ENCODE measurements at places on chromosomes 7 and 10.

DNA sequence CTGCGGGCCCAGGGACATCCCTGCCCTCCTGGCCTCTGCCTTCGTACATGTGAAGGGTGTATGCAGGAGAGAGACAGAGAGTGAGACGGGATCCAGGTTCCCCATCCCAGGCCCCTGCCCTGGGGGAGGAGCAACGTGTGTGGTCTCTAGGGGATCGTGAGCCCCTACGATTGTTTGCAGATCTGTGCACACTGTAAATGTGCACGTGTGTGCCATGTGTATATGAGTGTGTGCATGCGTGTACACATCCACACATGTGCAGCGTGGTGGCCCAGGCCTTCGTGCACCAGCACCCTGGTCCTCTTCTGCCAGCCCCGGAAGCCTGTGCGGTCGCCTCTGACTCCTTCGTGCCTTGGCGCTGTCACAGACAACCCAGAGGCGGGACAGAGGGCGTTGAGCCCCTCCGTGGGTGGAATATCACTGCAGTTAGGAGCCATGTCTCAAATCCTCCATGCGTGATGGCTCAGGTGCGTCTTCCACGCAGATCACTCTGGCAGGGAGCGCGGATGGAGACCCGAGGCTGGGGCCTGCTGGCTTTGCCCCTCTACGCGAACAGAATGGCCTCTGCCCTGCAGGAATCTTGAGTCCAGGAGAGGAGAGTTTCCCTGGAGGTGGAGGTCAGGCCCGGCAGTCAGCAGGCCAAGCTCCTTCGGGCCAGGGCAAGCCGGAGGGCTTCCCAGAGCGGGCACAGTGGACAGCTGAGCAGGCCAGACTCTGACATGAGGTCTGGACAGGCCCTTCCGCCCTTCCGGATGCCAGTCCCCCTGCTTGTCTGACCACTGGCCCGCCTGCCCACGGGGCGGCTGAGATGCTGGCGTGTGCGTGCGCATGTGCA is 97.5 kb downstream of the UNCX start:
- DNase-seq: no peak

DNA sequence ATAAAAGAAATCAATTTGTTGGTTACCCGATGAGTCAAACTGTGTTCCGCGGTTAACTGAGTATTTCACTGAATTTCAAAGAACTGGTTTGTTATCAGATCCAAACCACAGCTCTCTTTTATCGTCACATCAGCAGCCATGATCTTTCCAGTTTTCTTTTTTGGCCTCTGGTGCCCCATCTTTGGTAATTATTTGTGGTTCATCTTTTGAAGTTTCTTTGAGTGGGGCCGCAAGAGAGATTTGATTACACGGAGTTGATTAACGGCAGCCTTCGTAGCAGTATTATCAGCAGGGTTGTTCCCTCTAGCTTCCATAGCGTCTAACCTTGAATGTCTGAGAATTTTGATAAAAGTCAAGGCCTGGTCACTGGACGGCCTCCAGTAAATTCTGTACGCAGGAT is 154.9 kb upstream of the TNRC18 start:
- no peak for DNase-seq

DNA sequence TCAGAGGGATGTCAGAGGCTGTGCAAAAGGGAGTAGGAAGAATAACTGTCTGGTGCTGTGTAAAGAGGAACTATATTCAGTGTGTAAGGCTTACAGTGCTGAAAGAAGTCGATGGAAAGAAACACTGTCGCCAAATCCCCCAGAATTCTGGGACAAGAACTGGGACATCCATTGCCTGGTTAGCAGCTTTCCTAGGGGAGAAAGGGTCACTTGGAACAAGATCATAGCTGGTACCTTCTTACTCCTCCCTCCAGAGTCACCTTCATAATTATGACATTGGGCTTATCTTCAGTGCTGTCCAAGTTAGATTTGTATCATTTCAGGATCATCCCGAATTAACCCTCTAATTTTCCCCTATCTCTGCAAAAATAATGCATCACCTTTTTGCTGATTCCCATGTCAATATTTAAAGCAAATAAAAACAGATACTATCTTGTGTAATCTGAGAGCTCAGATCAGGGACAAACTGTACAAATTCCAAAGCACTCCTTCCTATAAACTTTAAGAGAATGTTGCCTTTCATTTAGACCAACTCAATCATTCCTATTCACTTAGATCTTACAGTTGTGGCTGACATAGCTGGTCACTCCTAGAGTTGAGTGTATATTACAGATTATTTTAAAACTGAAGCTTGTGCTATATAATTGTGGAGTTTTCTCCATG is 96.5 kb downstream of the DNAH11 start:
- DNase-seq: peak; percentile 6

GRCh38 chr10:120710076-120710475 is 141.1 kb upstream of the WDR11 start:
- DNase-seq: no peak

DNA sequence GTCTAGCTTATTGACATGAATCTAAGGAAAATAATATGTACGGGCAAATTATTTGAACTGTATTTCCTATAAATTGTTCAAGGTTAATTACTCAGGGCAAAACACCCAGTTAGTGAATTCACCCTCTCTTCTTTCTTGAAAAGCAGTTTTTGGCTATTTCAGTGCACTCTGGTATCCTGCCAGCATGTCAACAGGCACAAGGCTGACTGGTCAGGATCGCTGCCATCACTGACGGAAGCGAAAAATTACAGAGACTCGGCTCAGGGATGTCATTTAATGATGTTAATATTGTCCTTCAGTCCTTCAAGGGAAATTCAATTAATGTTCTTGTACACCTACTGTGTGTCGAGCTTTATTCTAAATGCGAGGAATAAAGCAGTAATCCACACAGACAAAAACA is 28.3 kb upstream of the OLAH start:
- no peak for DNase-seq

DNA sequence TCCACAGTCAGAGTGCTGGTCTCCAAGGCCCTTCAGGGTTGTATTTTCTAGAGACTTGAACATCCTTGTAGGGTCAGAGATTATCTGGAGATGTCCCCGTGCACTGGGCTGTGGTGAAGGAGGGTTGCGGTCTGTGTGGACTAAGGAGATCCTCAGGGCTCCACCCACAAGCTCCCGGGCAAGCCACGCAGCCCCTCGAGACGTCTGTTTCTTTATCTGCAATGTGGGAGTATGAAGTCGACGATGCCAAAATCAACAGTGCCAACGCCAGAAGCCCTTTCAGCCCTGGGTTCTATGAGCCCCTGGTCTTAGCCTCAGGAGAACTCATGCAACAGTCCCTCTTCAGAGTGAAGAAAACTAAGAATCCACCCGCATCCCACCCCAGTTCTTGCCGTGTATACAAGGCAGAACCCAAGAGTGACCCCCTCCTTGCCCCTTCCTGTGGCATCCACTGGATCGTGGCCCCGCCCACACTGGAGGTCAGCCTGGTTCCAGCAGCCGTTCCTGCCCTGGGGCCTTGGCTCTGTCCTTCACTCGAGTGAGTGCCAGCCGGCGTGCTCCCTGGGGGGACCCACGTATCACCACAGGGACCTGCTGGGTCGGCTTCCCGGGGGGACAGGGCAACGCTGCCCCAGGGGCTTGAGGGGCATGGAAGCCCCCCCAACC is 6.0 kb upstream of the SHH start:
- DNase-seq: no peak

DNA sequence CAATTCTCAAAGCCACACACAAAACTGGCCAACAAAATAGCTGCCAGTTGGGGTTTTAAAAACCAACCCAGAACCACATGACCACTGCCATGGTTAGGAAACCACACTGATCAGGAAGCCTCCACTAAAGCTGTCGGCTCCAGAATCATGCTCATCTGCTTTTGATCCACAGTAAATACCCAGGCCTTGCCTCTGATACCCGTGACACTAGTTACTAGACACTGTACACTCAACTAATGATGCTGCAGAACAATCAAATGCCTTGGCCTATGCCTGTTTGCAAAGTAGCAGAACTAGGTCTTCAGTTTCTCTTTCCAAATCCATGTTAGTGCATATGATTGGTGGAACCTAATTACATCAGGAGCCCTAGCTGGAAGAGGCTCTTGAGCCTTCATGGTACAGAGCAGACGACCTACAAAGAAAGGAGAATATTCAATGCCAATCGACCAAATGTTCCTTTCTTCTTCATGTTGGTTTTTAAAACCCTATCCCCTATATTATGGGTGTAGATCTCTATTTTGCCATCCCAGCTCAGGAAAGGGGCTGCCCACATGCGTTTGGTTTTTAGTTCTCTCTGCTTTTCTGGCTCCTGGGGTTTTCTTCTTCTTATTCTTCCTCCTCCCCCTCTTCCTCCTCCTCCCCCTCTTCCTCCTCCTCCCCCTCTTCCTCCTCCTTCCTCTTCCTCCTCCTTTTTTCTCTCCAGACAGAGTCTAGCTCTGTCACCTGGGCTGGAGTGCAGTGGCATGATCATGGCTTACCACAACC is 76.6 kb downstream of the CNNM2 start:
- no peak for DNase-seq

DNA sequence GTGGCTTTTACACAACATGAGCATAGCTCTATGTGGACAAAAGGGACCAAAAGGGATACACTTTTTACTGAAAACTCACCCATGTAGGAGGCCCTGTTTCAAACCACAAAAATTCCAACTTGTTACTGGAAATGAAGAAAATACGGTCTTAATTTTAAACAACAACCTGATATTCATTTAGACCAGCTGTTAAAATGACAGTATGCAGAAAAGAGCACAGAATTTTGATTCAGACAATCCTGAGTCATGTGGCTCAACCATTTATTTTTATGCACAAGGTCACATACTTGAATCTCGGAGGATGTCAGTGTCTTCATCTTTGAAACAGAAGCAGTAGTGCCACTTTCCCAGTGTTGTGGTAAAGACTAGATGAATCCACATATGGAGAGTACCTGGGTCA is 426.5 kb upstream of the NFE2L3 start:
- peak; percentile 17 for DNase-seq

DNA sequence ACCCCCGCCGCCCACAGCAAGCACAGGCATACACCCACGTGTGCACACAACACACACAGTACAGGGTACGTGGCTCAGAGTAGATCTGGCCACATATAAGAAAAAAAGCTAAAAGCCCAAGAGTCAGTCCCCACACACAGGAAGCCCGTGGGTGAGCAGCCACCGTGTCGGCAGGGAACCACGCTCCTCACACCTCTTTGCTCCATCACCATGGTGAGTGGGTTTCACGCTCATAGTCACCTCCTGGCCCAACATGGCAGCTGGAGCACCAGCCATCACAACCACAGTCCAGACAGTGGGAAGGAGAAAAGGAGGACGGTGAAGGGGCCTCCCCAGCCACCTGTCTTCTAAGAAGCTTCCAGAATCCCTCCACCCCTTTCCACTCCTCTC is 76.0 kb upstream of the PDGFA start:
- no peak for DNase-seq

- DNase-seq: peak; percentile 93
Observed at GRCh38 chr10:61760943-61761824, 98.5 kb downstream of the CABCOCO1 start.

GRCh38 chr10:124259139-124259825 is 159.4 kb downstream of the OAT start:
- peak; percentile 42 for DNase-seq

- DNase-seq: peak; percentile 41
Observed at GRCh38 chr7:127844707-127845331, 186.4 kb downstream of the LRRC4 start.

DNA sequence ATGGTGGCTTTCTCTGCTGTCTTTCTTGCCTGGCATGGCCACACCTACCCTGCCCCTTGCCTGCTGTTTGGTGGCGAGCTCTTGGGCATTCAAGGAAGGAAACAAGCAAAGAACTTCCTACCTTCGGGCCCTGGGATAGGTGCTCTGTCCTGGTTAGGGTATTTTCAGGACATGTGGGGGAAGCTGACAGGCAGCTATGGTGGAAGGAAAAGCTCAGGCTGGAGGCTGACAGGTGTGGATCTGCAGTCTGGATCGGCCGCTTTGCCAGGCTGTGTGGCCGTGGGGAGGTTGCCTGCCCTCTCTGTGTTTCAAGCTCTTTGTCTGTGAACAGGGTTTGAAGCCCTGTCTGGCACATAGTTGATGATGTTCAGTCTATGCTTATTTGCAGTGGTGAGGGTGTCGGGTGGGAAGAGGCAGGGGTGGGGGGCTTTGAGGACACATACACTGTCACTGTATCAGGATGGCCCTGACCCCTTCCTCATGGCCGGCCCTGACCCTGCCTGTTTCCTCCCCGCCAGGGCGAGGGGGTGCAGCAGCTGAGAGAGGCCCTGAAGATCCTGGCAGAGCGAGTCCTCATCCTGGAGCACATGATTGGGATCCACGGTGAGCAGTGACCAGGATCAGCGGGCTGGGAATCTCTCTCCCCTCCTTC is 73.7 kb downstream of the MYL10 start:
- no peak for DNase-seq

DNA sequence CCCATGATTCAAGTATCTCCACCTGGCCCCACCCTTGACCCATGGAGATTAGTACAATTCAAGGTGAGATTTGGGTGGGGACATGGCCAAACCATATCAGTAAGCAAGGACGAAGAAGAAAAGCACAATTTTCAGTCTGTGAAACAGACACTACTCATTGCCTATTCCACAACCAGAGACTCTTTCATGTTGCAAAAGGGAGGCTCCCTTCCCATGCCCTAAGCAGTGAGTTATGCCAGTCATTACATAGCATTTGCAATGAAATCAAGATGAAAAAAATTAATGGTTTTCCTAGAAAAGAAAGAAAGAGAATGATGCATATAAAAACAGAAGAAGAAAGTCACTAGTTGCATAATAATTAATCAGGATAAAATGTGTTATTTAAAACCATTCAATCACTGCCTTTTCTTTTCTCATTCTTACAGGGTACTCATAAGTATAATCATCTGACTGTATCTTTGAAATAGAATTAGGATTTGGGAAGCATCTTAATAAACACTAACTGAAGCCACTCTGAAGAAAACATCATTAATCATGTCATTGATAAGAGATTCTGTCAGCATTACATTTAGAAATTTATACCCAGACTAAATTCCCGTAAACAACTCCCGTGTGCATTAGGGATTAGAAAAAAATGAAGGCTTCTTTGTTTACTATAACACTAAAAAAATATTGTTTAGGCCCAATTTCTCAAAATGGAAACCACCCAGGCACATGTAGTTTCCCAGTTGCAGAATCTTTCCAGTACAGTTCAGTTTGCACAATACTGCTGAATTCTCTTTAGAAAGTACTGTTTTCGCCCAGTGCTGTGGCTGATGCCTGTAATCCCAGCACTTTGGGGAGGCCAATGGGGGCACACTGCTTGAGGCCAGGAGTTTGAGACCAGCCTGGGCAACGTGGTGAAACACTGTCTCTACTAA is 9.1 kb downstream of the PRPS1L1 start:
- DNase-seq: no peak

- DNase-seq: no peak
Observed at GRCh38 chr7:157088136-157088535, 50.6 kb upstream of the UBE3C start.

GRCh38 chr7:151518105-151518946 is 1.4 kb downstream of the RHEB start:
- DNase-seq: peak; percentile 59

- DNase-seq: no peak
Observed at GRCh38 chr7:103717574-103717973, 271.6 kb upstream of the SLC26A5 start.

DNA sequence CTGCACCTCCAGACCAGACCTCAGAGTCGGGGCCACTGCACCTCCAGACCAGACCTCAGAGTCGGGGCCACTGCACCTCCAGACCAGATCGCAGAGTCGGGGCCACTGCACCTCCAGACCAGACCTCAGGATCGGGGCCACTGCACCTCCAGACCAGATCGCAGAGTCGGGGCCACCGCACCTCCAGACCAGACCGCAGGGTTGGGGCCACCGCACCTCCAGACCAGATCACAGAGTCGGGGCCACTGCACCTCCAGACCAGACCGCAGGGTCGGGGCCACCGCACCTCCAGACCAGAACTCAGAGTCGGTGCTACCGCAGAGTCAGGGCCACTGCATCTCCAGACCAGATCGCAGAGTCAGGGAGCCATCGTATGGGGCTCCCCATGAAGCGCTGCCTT is 105.9 kb downstream of the ACTR3B start:
- DNase-seq: no peak
